ENCODE measurements at places on chromosomes 2 and 18.

GRCh38 chr2:17805717-17806363 lies 10.4 kb upstream of the MSGN1 start:
- DNase-seq: no peak

DNA sequence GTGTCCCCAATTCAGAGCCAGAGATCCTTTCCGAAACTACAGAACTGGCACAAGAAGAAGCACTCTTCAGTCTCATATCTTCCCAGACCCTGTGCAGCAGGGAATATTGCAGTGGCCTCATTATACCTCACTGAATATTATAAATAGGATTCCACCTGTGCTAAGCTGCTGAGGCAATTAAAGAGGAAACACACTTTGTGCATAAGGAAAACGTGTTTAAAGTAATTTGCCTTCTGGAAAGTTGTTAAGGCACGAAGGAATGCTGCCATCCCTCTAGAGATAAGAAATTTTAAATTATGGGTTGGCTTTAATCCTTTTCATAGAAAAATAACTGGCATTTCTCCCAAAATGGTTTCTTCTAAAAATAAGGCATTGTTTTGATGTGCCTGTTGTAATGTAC lies 233.3 kb downstream of the RAB3GAP1 start:
- DNase-seq: no peak

GRCh38 chr2:2495606-2496005 lies 164.5 kb upstream of the MYT1L start:
- no peak for DNase-seq

- peak; percentile 17 for DNase-seq
These were observed 73.3 kb downstream of the PIK3C3 start for GRCh38 chr18:42028247-42028832.

- no peak for DNase-seq
These were observed 71.0 kb downstream of the CWC22 start for GRCh38 chr2:179936141-179936540.

DNA sequence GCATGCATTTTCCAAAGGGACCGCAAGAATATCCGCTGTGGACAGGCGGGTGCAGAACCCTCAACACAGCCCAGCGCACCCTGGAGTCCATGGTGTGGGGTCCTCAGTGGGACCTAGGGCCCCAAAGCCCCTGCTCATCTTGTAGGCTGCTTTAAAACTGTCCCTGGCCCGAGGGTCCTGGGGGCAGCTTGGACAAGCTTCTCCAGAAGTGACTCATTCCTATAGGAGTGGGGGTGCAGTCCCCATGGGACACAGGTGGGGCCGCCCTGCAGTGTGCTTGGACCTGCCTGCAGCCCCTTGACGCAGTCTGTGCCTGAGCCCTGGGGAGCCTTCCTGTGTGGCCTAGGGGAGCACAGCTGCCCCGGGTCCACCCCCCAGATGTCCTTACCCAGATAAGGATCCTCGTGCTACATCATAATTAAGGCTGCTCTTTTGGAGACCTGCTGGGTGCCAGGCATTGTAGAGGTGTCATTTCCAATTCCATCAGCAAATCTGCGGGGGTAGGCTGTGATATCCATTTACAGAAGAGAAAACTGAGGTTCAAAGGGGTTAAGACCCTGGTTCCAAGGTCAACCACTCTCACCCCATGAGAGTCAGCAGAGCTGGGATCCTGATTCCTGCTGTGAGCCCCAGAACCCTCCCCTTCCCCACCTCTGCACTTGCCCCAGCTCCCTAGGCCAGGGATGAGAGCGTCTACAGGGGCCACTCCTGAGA lies 1.7 kb upstream of the HS6ST1 start:
- no peak for DNase-seq

- DNase-seq: no peak
These were observed 66.4 kb downstream of the TSHZ1 start for GRCh38 chr18:75276818-75277609.

DNA sequence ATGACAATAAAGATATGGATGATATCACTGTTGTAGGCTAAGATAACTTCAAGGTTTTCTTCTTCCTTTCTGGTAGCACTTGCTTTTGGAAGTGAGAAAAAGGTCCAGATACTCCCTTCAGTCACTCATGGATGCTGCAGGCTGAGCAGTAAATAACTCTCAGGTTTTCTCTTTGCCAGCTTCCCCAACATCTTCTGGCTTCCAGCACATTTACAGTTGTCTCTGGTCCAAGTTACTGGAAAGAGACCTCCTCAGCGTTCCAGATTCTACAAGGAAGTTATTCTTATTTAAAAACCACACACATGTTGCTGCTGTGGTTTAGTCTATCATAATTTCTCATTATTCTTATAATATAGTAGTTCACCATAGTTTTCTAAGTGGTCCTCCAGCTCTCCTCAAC lies 383.4 kb downstream of the PLCL1 start:
- DNase-seq: no peak

DNA sequence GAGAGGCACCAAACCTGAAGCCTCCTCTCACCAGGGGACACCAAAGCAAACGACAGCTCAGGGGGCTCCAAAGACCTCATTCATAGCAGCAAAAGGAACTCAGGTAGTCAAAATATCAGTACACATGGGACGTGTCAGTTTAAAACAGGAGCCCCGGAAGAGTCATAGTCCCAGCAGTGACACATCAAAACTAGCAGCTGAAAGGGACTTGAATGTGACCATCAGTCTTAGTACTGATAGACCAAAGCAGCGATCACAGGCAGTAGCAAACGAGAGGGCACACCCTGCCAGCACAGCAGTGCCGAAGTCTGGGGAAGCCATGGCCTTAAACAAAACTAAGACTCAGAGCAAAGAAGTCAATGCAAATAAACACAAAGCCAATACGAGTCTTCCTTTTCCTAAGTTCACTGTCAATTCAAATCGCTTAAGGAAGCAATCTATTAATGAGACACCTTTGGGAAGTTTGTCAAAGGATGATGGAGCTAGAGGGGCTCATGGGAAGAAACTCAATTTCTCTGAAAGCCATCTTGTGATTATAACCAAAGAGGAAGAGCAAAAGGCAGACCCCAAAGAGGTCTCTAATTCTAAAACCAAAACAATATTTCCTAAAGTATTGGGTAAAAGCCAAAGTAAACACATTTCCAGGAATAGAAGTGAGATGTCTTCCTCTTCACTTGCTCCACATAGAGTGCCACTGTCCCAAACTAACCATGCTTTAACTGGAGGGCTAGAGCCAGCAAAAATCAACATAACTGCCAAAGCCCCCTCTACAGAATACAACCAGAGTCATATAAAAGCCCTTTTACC lies 1.2 kb downstream of the GALNT5 start:
- no peak for DNase-seq

DNA sequence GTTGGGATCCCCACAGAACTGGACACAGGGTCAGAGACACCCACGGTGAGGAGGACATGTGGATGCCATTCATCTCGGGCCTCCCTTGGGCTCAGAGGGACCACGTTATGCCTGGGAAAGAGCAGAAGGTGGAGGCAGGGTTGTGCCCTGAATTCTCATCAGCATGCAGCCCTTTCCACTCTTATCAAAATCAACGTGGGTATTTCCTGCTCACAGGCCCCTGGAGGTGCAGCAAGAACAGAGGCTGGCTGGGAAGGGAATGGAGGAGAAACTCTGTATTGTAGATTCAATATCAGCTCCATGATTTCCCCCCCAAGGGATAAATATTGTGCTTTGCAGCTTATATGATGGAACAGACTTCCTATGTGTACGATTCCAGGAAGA lies 90.9 kb downstream of the SETBP1 start:
- DNase-seq: no peak

DNA sequence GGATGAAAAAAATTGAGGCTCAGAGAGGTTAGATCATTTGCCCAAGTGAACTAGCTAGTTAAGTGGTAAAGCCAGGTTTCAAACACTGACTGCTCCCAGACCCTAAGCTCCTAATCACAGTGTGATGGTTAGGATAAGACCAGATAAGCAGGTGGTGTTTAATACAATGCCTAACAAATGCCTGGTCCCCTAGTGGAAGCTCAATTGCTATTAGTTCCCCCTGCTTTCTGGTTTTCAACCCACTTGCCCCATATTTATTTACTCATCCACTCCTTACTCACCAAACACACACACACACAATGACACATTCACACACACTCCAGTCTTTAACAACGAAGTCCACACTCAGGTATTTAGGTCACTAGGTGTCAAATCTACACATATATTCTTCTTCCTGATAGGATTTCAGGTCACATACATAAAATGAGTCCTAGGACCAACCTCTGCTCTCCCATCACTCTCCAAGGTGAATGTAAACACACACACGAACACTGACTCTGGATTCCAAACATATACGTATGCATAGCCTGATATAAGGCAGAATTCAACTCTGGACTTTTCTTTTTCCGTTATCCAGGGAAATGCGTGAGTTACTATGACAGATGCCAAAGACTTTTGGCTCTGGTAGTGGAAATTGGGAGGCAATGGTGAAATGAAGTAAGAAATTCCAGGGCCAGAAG lies 73.6 kb upstream of the TSPYL6 start:
- no peak for DNase-seq

DNA sequence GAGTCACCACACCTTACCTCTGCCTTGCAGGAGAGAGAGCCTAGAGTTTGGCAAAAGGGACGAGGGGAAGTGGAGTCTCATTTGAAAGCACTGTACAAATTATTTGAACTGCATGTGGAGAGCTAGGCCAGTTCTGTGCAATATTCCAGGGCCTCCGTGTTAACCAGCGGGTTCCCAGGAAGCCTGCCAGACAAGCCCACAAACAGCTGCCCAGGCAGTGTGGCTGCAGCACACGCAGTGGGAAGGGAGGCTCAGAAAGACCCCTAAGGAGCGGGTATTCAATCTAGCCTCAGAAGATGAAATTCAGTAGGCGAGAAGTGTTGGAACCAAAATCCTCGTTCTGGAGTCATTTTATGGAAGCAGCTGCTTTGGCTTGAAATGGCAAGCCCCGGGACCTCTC lies 30.7 kb downstream of the CNGA3 start:
- DNase-seq: no peak

- no peak for DNase-seq
These were observed 297.9 kb downstream of the NDUFA10 start for GRCh38 chr2:239727182-239727775.

- DNase-seq: no peak
These were observed 152.7 kb upstream of the SOX11 start for GRCh38 chr2:5539282-5540165.

DNA sequence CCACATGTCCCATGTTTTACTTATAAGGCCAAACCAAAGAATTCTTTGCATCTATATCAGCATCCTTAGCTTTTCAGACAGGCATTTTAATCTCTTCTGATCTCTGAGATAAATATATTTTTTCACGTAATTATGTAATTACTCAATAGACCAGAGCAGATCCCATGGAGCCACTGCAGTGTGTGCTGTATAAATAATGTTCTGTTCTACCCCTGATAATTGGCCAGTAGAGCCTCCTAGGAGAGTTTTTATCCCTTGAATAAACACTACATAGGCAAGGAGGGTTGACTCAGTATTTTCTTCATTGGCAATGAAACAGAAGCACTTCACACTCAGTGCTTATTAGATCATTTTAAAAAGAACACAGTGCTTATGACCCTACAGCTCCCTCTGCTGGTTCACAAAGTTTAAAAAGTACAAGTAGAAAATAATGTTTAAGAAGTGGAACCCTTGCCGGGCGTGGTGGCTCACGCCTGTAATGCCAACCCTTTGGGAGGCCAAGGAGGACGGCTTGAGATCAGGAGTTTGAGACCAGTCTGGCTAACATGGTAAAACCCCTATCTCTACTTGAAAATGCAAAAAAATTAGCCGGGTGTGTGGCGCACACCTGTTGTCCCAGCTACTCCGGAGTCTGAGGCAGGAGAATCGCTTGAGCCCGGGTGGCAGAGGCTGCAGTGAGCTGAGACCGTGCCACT lies 91.9 kb downstream of the PPP1R1C start:
- DNase-seq: peak; percentile 33

DNA sequence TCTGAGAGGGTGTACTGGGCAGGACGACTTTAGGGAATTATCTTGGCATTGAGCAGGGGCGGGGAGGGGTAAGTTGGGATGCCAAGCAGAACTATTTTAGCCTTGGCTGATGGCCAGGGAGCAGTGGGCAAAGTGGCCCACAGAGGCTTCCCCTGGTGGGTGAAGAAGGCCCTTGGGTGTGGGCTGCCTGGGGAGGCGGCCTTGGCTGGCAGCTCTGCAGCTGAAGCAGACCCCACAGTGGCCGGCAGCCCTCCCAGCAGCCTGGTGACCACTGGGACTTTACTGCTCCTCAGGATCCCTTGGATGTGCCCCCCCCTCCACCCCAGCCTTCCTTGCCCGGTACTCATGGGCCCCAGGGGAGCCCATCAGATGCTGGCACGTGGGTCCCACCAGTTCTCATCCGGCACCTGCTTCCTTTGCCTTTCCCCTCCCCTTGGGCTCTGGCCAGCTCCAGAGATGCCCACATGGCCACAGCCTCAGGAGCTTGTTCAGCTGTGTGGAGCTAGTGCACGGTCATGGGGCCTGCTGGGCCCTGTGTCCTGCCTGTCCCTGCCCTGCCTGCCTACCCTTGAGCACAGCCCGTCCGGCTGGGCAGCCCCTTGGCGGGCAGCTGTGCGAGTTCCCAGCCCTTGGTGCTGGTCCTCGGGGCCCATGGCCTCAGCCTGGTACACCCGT lies 122.1 kb upstream of the HS6ST1 start:
- DNase-seq: no peak

- no peak for DNase-seq
These were observed 1129.1 kb upstream of the ZEB2 start for GRCh38 chr2:145649061-145649460.

- DNase-seq: no peak
These were observed 13.4 kb downstream of the DOK1 start for GRCh38 chr2:74567881-74568280.

DNA sequence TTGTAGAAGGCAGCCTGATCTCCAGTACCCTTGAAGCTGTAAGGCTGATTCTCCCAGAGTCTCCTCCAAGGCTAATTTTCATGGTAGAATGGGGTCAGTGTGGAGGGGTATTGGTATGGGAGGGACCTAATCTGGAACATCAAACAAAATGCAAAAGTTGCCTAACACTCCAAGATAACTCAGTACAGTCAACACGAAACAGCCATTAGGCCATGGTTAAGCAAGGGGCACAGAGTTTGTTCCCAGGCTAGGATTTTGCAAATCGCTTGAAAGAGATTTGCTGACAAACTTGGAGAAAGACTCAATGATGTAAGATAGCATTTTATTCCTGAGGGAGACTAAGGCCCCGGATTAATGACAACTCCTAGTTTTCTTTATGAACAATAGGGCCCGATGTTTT lies 5.4 kb downstream of the PID1 start:
- no peak for DNase-seq

Measured in SW 1271 (cell line).